ENCODE measurements at places on chromosomes 4 and X.

GRCh38 chr4:56681158-56681852 is at the start of gene HOPX:
HOPX (minus strand) TSS chr4:56681296; CDS start chr4:56657816, 23,480 bp downstream.
- no peak for DNase-seq

GRCh38 chr4:128601991-128602695 is 207.4 kb upstream of the JADE1 start:
- no peak for DNase-seq

DNA sequence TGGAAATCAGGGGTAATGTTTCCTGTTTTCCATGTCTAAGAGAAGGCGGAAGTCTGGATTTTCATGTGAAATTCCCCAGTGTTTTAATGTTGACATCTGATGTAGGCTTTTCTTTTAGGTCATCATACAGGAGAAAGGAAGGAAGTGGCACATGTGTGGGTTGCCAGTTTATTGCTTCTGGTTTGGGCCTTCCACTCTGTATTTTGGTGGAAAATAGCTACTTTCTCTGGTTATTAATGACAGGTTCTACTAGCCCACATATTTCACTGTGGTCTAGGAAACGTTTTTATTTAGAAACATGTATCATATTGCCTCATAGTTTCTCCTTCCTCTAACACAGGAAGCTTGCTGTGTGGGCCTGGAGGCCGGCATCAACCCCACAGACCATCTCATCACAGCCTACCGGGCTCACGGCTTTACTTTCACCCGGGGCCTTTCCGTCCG is 7.2 kb downstream of the PDHA1 start:
- DNase-seq, result no peak

- no peak for DNase-seq
Measured at GRCh38 chr4:2768921-2769336, 12.8 kb upstream of the TNIP2 start.

DNA sequence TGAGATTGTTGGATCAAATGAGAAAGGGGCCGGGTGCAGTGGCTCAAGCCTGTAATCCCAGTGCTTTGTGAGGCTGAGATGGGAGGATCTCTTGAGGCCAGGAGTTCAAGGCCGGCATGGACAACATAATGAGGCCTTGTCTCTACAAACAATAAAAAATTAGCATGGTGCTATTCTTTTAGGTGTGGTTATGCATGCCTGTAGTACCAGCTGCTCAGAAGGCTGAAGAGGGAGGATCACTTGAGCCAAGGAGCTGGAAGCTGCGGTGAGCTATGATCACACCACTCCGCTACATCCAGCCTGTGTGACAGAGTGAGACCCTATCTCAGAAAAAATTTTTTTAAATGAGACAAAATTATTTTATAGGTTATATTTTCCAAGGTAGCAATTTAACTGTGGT is 49.7 kb upstream of the TMEM150C start:
- DNase-seq, result no peak

- no peak for DNase-seq
Measured at GRCh38 chr4:112053825-112054350, 91.4 kb upstream of the FAM241A start.

GRCh38 chr4:130714006-130714405 is 1618.1 kb downstream of the C4orf33 start:
- DNase-seq, result no peak

DNA sequence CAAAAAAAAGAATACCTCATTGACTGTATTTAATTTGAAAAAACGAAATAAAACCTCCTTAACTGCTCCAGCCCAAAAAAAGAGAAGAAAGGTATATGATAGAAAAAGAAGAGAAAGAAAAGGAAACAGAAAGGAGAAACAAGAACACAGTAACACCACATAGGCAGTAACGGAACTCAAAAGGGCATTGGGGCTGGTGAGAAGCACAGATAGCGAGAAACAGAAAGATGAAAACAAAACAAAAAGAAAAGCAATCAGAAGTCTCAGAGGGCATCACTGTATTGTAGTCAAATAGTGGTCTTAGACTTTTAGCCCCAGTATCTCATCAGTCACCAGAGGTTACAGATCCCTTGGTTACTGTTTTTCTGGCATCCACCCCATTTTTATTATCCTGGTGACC is 88.6 kb downstream of the NFKB1 start:
- DNase-seq, result no peak

DNA sequence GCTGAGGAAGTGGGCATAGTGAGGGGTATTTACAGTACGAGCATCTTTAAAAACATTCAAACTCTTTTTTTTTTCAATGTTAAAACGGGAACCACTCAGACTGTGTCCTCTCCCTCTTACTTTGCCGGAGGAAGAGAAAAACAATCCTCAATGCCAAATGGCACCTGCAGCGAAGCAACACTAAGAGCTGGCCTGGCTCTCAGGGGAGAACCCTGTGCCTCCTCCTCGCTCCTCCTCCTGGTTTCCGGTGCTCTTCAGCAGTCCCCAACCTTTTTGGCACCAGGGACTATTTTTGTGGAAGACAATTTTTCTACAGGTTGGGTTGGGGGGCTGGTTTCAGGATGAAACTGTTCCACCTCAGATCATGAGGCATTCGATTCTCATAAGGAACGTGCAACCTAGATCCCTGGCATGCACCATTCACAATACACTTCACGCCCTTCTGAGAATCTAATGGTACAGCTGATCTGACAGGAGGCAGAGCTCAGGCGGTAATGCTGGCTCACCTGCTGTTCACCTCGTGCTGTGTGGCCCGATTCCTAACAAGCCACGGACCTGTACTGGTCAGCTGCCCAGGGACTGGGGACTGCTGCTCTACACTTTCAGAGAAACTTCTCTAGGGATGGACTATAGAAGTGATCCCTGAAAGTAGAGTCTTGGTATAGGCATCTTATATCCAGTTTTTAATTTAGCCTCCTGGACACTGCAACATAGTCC is 404.1 kb downstream of the RAPGEF2 start:
- DNase-seq, result no peak

Measured in T-helper 17 cell (primary cell).